Fibroblast of skin of right quadriceps (primary cell): ENCODE measurements at places on chromosomes 1 and 21.
A peak's percentile ranks its signal among the peaks of the same experiment; 100 is the strongest.

DNA sequence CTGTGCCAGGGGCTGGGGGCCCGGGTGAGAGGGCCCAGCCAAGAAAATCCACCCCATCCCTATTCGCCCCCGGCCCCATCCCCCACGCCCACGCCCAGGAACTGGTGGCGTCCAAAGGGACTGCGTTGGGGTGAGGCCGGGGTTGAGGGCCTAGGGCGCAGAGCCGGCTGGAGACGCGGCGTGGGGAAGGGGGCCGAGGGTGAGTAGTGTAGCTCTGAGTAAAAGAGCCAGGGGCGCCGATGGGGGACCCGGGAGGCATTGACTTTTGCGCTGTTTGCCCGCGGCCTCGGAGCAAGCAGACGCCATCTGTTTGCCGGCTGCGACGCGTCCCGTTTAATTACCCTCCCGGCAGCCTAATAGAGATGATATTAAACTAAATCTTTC, 3.5 kb upstream of the DMRTA2 start:
- no peak for DNase-seq

DNA sequence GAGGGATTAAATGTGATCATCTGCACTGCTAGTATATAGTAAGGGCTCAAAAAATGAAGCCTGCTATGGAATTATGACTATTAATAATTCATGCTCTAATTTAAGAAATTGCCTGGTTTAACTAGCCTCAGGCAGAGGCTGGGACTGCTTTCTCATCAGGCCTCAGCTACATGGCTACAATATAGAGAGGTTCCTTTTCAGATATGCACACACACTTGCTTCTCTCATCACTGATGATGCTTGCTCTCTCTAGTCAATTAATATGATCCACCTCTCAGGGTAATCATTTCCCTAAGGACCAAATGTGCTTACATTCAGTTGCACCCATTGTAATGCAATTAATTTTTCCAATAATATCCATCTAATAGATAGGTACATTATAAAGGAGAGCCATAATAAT, 324.9 kb upstream of the ST6GALNAC5 start:
- no peak for DNase-seq

GRCh38 chr1:158328426-158328825, 2.9 kb downstream of the CD1B start:
- no peak for DNase-seq

GRCh38 chr1:28118640-28119307, 30.4 kb upstream of the EYA3 start:
- DNase-seq: no peak

- DNase-seq: no peak
Measured at GRCh38 chr1:166488327-166488726, 321.5 kb upstream of the FAM78B start.

DNA sequence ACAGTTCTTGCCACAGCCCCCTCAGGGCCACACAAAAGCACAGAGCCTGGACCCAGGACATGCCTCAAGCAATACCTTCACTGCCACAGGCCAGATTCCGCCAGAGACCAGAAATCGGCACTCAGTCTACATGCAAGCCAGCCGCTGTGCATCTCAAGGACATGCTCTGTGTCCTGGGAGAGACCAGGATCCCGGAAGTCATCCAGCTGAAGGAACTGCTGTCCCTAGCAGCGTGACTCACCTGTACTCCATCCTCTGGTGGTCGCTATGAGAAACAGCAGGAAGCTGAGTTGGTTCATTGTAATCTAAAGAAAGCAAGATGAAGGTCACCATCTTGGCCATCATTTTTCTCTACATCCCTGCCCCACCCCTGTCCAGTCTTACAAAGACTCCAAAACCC, 401 bp downstream of the ITLN1 start:
- no peak for DNase-seq

DNA sequence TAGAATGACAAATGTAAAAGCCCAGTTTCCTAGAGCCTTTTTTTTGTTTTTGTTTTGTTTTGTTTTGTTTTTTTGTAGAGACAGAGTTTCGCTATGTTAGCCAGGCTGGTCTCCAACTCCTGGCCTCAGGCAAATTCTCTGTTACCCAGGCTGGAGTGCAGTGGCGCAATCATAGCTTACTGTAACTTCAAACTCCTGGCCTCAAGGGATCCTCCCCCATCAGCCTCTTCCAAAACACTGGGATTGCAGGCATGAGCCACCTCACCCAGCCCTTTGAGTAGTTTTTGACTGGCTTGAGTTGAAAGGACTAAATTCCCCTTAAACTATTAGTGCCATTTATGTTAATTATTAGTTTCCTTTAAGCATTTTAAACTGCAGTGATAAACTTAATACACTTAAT, 28.8 kb upstream of the ZBTB18 start:
- DNase-seq: peak; percentile 51

DNA sequence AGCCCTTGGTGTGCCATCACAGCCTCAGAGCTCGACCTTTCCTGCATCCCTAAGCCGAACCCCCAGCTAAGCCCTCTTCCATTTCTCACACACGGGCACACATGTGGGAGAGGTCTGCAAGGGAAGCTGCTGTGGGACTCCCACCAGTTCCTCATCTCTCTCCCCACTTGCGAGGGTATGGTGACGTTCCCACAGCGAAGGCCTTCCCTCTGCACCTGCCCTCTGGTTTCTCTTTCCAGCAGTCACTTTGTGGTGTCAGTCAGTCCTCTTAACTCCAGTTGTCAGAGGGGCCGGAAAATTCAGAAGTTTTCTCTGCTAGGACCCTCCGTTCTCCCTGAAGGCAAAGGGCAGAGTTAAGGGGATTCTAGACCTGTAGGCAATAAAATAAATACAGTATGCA, 5.5 kb upstream of the STK40 start:
- DNase-seq: no peak

DNA sequence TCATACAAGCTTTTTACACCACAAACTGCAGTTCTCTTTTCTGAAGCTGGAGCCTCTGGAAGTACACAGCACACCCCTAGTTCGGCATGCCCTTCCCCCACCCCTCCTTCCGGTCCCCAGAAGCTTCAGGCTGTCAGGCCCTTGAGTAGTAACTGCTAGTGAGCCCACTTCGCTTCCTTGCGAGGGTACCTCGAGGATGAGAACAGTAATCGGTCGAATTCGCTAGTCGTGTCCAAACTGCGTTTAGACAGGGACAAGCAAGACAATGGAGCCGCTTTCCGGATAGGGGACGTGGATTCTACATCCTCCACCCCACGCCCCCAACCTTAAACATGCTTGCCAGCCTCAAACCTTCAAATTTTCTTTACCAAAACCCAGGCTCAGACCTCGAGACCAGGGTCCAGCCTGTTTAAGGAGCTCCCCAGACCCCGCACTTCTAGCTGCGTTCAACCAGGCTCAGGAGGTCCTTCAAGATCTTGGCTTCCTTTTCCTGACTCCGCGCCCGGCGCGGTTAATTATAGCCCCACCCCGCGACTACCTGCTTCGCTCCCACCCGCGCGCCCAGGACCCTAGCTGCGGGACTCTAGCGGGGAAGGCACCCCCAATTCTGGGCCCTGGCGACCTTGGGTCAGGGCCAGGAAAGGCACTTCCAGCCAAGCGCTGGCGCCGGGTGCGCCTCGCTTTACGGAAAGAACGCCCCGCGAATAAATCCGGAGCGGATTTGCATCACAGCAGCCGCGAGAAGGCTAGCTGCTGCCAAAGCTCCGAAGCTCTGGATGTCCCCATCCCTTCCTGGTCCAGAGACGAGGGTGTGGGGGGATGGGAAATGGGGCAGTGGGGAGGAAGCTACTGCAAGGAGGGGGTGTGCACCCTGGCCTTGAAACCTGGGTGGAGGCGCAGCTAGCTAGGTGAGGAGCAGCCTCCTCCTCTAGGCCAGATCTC, 8.1 kb upstream of the TSPAN1 start:
- DNase-seq: no peak

DNA sequence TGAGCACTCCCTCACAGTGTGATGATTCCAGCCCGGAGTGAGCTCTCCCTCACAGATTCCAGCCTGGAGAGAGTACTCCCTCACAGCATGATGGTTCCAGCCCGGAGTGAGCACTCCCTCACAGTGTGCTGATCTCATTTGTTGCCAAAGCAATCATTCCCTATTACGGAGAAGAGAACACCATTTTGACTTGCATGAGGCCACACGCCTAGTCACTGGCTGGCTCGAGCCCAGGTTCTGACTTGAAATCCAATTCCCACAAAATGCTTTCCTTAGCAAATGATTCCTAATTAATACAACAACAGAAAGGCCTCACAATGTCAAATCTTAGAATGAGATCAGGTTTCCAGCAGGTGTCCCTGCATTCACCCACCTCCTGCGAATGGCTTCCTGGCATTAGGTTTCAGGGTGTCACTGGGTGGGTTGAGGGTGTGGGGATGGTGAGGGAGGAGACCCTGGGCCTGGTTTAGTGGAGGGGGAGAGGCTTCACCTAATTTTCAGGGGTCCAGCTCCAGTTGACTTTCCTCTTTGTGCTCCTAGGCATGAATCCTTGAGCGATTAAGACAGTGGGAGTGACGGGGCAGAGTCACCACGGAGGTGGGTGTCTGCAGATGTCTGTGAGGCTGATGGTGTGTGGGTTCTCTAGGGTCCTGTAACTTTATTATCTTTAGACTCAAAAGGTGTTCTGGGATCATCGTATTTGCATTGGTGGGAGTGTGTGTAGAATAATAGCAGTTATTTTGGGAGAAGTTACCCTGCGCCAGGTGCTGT, 158.5 kb downstream of the KCNJ6 start:
- DNase-seq: no peak

DNA sequence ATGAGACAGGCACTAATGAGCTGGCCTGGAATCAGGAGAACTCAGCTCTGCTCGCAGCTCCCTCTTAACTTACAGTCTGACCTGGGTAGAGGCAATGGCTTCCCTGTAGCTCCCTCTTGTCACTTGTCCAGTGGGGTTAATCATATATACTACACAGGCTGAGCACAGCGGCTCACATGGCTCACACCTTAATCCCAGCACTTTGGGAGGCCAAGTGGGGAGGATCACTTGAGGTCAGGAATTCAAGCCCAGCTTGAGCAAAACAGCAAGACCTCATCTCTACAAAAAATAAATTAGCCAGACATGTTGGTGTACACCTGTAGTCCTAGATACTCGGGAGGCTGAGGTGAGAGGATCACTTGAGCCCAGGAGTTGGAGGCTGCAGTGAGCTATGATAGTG, 4.2 kb downstream of the S100A6 start:
- no peak for DNase-seq

DNA sequence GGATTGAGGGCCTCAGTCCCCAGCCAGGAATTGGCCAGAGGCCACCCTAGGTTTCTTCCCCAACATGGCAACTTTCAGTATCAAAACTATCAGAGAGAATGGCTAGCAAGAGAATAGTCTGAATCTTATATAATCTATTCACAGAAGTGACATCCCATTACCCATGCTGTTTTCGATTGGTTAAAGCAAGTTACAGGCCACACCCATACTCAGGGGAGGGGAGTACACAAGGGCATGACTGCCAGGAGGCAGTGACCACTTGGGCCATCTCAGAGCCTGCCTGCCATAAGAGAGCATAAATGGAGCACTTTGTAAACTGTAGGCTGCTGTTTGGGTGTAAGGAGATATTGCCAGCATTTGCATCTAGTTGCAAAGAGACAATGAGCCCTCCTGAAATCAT, 65.4 kb downstream of the FAM163A start:
- no peak for DNase-seq

GRCh38 chr1:154463512-154463990, 38.5 kb upstream of the TDRD10 start:
- no peak for DNase-seq

- peak; percentile 68 for DNase-seq
Measured at GRCh38 chr1:23393706-23394105, 24.1 kb upstream of the ZNF436 start.

DNA sequence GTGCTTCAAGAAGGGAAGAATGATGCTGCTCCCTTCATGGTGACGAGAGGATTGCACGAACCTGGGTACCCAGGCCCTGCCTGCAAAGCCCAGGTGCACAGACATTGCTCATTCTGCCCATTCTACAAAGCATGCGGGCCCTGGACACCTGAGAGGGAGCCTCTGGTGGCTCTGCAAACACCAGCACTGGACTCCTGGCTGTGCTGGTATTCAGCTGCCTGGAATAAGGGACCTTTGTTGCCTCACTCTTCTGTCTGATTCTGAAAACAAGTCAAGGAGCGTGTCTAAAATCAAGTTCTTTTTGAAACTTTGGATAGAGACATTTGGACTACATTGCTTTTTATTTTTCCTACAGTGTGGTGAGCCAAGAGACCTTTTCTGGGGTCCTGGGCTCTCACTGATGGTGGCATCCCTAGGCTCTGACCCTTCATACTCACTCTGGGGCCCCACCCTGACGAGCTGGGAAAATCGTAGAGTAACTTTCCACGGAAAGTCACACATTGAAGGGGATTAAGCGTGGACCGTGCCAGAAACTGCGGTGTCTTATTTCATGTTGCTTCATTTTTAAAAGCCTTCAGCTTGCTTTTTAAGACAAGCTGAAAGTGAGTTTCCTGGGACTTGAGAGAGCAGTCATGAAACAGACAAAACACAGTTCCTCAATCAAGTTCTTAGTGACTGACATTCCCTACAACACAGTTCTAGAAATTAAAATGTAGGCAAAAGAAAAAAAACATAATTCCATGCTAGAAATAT, 24.0 kb downstream of the ABCA4 start:
- DNase-seq: peak; percentile 31

DNA sequence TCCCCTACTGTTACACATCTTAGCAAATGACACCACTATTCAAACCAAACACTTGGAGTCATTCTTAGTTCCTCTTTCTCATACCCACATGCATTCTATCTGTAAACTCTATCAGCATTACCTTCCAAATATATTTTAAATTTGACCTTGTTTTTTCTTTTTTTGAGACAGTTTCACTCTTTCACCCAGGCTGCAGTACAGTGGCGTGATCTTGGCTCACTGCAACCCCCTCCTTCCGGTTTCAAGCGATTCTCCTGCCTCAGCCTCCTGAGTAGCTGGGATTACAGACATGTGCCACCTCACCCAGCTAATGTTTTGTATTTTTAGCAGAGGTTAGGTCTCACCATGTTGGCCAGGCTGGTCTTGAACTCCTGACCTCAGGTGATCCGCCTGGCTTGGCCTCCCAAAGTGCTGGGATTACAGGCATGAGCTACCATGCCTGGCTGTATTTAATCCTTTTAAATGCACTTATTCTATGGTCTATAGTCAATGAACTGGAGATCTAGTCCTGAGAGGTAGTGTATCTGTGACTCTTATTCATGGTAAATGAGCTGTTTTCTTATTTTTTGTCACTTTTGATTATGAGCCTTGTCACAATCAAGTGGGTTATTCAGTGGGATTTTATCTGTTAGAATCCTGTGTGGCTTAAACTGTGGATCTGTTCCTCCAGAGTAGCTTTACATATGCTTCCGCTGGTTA, 73.1 kb downstream of the GATAD2B start:
- no peak for DNase-seq

GRCh38 chr1:84330125-84330984, 28.8 kb downstream of the SAMD13 start:
- no peak for DNase-seq

DNA sequence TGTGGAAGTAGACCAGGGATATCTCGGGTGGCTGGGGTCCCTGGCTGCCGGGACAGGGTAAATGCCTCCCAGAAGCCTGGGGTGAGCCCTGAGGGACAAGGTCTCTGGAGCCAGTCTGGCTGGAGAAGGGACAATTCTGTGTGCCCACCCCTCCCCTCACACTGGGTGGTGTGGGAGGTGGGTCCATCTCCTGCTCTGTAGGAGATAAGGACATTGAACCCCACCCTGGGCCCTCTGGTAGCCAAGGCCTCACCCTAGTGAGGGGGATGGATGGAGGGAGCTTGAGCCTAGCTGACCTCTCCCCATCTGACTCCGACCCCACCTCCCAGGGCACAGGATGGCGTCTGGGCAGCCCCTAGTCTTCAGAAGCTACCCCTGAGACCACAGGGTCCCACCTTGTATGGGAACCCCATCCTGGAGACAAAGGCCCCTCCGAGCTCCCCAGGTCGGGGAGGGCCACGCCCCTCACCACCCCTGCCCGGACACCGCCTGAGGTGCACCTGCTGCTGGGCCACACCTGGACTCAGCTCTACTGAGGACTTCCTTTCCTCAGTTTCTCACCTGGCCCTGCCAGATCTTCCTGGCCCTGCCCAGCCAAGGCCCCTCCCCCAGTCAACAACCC, 4.3 kb downstream of the AGRN start:
- DNase-seq: no peak
